Tibial nerve (tissue), 4 donors: ENCODE measurements at places on chromosomes 1 and 21. TPM values are rescaled to one million over a fixed set of nuclear protein-coding genes. Genes with fewer than 3 reads are reported as not detected.

DNA sequence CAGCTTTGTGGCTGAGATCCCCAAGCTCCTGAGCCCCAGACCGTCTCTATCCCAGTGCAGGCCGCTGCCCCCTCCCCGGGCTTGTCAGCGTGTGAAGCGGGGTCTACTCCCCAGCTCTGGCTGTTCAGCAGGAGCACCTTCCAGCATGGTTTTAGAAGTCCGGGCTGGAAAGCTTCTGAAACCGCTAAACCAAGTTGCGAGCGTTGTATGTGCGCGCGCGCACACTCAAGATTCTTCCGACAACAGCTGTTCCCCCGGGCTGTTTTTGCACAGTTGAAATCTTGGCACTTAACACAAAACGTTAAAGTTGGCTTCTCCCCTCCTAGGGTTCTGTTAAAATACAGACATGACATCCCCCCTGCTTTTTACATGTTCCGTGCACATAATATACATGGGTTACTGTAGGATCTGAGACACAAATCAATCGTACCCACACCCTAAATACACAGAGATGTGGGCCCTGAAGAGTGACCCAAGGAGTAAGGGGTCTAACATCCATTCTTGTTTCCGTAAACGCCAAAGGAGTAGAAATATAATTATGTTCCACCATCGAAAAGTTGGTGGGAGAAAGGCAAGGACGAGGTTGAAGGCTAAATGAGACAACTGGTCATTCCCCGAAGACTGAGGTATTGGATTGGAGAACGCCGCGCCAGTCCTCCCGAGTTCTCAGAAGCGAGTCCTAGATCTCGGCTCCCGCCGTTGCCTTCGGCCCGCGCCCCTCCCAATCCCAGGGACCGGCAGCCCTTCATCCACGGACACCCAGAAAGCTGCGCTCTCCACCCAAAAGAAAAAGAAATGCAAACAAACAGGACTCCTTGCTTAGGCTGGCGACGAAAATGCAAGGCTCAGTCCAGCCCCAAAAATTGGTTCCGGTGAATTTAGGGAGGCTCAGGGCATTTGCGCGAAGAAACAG lies 1.3 kb downstream of the TBX15 start:
- no peaks in the 10 kb centered on the region for H3K36me3 ChIP-seq
- H3K4me3 ChIP-seq: peak overlapping the region; percentile 67
- no peak for DNase-seq
- peak overlapping the region; percentile 79 for H3K27ac ChIP-seq
- H3K27me3 ChIP-seq: peaks cover 99% of the 10 kb centered on the region

DNA sequence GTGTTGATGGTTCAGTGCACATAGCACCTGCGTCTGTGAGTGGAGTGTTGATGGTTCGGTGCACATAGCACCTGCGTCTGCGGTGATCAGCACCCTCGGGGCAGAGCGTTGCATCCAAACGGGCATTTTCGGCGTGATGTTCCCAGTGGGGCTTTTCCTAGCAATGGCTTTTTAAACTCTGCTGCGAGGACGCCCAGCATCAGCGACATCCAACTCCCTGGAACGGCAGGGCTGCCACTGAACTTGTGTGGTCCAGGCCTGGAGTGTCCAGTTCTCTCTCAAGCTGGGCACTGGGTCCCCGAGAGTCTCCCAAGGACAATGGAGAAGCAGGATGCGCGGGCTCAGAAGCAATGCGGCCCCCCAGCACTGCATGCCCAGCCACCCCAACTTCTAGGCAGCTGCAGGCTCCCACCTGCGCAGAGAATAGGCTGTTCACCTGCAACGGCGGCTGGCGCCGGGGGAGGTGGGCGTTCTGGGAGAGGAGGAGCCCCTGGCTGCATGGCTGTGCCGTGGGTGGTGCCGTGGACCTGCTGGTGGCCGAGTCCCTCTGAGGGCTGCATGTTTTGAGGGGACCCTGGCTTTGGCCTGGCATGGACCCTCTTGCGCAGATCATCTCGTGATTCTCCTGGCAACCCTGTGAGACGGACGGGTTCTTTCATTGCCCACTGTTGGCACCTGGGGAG lies 10.1 kb upstream of the C1orf174 start:
- DNase-seq: no peak
- no peaks in the 10 kb centered on the region for H3K4me1 ChIP-seq
- H3K4me3 ChIP-seq: no peak overlapping the region
- no peaks in the 10 kb centered on the region for H3K36me3 ChIP-seq

GRCh38 chr21:34807146-34807880 lies 138.5 kb downstream of the CLIC6 start:
- no peaks in the 10 kb centered on the region for H3K27me3 ChIP-seq
- H3K36me3 ChIP-seq: no peaks in the 10 kb centered on the region
- no peak overlapping the region for H3K27ac ChIP-seq

GPR52 gene
- total RNA-seq: 2.7 TPM

TLCD4 gene
- 9.0 TPM for total RNA-seq

GPX7 gene
- 15.9 TPM for total RNA-seq
